ENCODE measurements at places on chromosomes 2 and 18. TPM values are rescaled to one million over a fixed set of nuclear protein-coding genes. Genes with fewer than 3 reads are reported as not detected.
A peak's percentile ranks its signal among the peaks of the same experiment; 100 is the strongest.

DNA sequence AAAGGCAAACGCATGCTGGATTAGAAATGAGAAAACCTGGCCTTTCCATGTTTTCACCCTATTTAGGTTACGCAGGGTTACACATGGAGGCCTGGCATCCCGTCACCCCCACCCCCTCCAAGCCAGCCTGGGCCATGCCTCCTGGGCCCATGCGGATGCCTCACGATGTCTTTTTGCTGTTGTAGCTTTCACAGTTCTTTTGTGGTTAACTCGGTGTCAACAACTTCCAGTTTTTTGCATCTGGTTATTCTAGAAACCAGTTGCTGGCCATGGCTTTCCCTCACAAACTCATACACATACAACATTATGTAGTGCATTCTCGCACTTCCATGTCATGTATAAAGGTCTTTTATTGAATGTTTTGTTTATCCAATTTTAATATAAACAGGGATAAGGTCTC, 204.9 kb upstream of the PXDN start:
- H3K4me1 ChIP-seq = no peaks in the 10 kb centered on the region
- no peaks in the 10 kb centered on the region for H3K27me3 ChIP-seq
- H3K4me3 ChIP-seq = no peak overlapping the region
- no peak overlapping the region for H3K27ac ChIP-seq

- no peak for DNase-seq
- no peak overlapping the region for H3K4me3 ChIP-seq
- no peak overlapping the region for H3K27ac ChIP-seq
- no peaks in the 10 kb centered on the region for H3K27me3 ChIP-seq
- no peaks in the 10 kb centered on the region for H3K36me3 ChIP-seq
These were observed 217.6 kb upstream of the FIGN start for GRCh38 chr2:163953390-163953907.

DNA sequence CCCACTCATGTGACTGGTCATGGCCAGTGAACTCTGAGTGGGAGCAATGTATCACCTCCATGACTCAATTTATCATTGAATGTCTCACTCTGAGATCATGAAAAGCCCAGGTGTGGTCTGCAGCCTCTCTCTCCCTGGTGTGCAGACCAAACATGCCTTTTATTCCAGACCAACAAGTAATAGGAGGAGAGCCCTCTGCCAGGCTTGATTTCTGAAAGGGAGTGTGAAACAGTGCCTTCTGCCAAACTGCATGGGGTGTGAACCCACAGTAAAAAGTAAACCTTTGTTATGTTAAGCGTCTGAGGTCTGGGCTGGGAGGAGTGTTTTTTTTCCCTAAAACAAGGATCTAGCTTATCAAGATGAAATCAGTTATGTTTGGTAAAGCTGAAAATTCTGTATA, 601.2 kb downstream of the ADCYAP1 start:
- no peak for DNase-seq
- no peak overlapping the region for H3K27ac ChIP-seq
- no peak overlapping the region for H3K4me3 ChIP-seq
- H3K4me1 ChIP-seq = no peaks in the 10 kb centered on the region

GRCh38 chr2:150517951-150518680, 30.6 kb upstream of the RND3 start:
- no peak for DNase-seq
- H3K36me3 ChIP-seq = no peaks in the 10 kb centered on the region
- H3K27me3 ChIP-seq = no peaks in the 10 kb centered on the region
- H3K4me3 ChIP-seq = no peak overlapping the region
- H3K4me1 ChIP-seq = no peaks in the 10 kb centered on the region
- no peak overlapping the region for H3K27ac ChIP-seq

DNA sequence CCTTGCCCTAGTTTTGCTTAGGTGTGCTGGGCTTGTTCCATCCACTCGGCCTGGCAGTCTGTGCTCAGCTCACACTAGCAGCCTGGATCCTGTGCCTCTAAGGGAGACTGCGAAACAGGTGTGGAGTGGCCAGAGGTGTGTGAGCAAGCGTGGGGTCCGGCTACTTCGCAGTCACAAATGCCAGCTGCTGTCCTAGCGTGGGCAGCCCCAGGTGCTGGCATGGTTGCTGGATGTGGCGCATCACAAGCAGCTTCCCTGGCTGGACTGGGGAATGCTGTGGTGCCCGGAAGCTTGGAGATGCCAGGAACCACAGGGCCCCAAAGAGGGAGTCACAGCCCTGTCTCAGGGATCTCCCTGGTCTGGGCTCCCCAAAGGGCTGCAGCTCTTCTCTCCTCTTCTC, 119.0 kb upstream of the TMEFF2 start:
- H3K4me3 ChIP-seq = no peak overlapping the region
- H3K27me3 ChIP-seq = no peaks in the 10 kb centered on the region
- no peaks in the 10 kb centered on the region for H3K36me3 ChIP-seq
- no peak overlapping the region for H3K27ac ChIP-seq

- no peak for DNase-seq
- no peak overlapping the region for H3K4me3 ChIP-seq
- H3K4me1 ChIP-seq = no peaks in the 10 kb centered on the region
- no peaks in the 10 kb centered on the region for H3K27me3 ChIP-seq
- H3K36me3 ChIP-seq = no peaks in the 10 kb centered on the region
These were observed 191.5 kb upstream of the RMP24 start for GRCh38 chr18:35780937-35781336.

GRCh38 chr2:10810202-10811161, 2.1 kb downstream of the PDIA6 start:
- DNase-seq = no peak
- peak overlapping the region; percentile 96 for H3K4me3 ChIP-seq
- H3K36me3 ChIP-seq = no peaks in the 10 kb centered on the region
- peaks cover 23% of the 10 kb centered on the region for H3K4me1 ChIP-seq

DNA sequence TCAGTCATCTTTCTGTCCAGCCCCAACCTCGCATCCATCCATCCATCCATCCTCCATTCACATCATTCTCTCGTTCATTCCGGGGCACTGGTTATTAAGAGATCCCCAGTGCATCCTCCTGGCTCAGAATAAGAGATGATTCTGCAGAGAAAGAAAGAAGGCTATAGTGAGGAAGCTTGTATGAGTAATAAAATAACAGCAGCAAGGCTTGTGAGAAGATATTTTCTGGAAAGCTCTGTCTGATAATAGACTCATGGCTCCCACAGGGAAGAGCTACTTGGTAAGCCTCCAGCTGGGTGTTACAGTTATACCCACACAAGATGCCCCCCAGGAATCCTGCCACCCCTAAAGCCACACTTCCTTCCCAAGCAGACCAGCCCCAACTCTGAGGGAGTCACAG, 143.2 kb downstream of the MTCL1 start:
- H3K4me3 ChIP-seq = no peak overlapping the region
- no peak overlapping the region for H3K27ac ChIP-seq
- DNase-seq = no peak

DNA sequence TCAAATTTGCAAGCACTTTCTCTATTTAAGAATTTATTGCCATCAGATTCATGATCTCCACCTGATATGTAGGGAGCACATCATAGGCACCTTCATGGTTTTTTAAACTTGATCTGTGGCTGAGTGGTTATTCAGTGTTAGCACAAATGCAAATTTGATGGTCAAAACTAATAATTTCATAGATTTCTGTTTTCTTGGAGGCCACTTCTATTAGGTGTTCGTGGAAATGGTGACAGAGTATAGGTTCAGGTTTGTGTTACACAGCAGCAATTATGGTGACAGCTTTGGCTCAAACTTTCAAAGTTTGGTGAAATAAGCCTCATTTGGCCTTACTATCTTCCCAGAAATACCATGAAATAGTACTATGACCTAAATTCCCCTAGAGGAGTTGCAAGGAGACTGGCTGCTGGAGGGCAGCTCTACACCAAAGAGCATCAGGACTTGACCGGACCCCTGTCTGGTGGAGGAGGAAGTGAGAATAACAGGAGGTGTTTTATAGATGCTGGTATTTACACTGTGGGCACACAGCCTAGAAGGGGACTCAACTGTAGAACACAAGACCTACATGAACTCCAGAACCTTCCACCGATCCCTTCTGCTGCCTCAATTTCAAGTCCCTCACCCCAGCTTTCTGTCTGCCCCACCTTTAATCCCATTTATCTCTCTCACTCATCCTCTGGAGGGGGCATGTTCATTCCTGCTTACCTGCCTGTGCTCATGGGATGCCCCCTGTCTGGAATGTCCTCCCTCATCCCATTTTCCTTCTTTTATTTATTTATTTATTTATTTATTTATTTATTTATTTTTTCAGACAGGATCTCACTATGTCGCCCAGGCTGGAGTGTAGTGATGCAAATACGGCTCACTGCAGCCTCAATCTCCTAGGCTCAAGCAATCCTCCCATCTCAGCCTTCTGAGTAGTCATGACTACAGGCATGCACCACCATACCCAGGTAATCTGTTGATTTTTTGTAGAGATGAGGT, 132.9 kb upstream of the SIX2 start:
- DNase-seq = no peak
- H3K27me3 ChIP-seq = no peaks in the 10 kb centered on the region
- no peak overlapping the region for H3K4me3 ChIP-seq

DNA sequence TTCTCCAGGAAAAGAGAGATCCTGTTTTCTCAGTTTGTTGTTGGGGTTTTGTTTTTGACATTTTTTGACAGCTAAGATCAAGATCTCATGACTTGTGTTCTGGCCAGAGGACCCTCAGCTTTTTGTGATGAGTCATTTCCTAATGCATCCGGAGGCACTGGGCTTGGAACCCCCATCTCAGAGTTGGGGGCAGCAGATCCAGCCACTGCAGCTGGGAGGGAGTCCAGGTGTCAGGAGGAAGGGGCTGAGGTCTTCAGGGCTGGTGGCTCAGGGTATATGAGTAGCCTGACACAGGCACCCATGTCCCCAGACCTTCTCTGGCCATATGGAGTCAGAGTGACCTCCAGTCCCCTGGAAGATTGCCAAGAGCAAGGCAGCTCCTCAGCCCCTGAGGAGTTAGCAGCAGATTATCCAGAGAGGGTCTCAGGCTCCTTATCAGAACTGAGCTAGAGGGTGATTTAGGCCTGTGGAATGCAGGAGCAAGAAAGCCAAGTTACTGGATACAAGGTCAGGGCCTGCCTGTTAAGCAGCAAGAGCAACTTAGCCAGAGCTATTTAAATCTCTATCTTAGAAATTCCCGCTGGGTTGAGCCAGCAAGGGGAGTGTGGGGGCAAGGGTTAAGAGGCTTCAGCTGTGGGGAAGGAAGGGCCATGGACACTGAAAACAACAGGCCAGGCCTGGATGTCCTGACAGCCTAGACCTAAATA, 62.4 kb downstream of the TANC1 start:
- H3K4me3 ChIP-seq = no peak overlapping the region
- no peaks in the 10 kb centered on the region for H3K27me3 ChIP-seq
- peak overlapping the region; percentile 84 for H3K27ac ChIP-seq
- H3K36me3 ChIP-seq = no peaks in the 10 kb centered on the region
- H3K4me1 ChIP-seq = peaks cover 66% of the 10 kb centered on the region
- DNase-seq = peak; percentile 74

DNA sequence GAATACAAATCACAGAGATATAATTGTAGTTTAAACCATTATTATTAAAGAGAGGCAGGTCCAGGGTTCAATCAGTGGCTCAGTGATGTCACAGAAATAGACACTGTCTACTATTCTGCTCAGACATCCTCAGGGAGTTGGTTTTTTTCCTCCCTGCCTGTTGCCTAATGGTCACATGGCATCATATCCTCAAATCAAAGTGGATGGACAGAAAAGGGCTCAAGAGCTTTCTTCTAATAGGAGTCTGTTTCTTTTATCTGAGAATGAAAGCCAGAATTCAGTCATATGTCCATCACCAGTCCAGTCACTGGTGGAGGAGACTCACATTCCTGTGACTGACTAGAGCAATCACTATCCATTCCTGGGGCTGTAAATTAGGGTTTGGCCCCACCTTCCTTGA, 27.9 kb upstream of the EPC2 start:
- DNase-seq = no peak
- H3K4me3 ChIP-seq = no peak overlapping the region
- H3K36me3 ChIP-seq = no peaks in the 10 kb centered on the region
- no peaks in the 10 kb centered on the region for H3K4me1 ChIP-seq

LOXL3 gene
- 3.2 TPM for total RNA-seq

TSPYL6 gene
- not detected for total RNA-seq

HOXD13 gene
- not detected for total RNA-seq

Measured in right atrium auricular region (tissue), 2 donors.